ENCODE measurements at places on chromosomes 5 and 9.

DNA sequence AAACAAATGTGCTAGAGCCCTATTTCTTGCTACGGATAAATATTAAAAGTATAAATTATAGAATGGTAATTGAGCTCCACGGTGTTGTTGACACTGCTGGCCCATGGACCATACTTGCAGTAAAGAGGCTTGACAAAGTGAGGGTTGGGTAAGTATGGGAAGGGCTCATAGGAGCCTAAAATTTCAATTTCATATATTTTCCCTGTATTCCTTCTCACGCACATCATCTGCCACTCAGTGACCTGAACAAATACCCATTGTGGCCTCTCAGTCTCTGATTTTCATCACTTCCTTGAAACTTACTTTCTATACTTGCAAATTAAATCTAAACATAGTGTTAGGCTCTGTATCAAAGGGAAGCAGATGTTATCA is 116.5 kb downstream of the PIK3R1 start:
- DNase-seq: no peak

- DNase-seq: no peak
Observed at GRCh38 chr5:134447815-134448520, 36.3 kb upstream of the CDKN2AIPNL start.

DNA sequence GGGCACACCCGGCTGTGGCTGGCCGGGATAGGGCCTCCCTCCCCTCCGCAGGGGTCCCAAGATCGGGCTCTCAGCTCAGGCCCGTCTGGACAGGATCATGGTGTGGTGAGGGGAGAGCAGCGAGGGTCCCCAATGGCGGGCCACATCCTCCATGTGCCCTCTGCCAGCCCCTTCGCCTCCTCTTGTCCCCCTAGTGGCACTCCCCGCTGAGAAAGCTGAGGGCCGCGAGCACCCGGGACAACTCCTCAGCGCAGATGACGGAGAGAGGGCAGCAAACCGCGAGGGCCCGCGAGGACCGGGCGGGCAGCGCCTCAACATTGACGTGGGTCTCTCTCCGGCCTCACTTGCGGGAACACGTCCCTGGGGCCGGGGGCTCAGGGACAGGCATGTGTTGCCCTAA is 24.6 kb downstream of the NKD2 start:
- no peak for DNase-seq

DNA sequence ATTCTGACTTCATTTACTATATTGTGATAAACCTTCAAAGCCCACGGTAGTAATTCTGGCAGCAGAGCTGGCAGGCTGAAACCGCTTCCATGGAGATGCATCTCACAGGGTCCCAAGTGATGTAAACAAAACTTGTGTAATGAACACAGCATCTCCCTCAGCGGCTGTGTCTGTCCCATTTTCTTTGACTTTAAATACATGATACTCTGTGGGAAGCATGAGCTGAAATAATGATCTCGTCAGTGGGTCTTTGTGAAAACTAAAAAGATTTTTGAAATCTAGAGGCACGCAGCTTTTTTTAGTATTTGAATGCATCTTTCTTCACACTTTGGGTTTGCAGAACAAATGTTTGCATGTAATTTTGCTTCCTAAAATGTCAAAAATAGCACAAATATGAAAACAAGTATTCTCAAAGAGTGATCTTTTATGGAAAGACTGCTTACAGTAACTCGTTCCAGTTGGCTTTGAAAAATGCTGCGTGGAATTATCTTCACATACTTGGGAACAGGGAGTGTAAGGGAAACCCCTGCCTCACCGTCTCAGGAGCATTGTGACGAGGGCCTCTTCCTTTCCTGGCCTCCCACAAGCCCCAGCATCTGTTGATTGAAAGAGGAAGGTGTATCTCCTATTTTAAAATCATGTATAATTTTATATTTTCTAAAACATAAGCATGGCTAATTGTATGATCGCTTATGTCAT is 18.1 kb upstream of the LPCAT1 start:
- DNase-seq: peak; percentile 60

DNA sequence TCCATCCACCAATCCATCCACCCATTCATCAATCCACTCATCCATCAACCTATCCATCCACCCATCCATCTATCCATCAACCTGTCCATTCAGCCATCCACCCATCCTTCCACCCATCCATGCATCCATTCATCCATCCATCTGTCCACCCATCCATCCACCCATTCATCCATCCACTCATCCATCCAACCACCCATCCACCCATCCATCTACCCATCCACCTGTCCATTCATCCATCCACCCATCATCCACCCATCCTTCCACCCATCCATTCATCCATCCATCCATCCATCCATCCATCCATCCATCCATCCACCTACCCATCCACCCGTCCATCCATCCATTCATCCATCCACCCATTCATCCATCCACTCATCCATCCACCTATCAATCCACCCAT is 195.8 kb downstream of the NXNL2 start:
- DNase-seq: no peak

DNA sequence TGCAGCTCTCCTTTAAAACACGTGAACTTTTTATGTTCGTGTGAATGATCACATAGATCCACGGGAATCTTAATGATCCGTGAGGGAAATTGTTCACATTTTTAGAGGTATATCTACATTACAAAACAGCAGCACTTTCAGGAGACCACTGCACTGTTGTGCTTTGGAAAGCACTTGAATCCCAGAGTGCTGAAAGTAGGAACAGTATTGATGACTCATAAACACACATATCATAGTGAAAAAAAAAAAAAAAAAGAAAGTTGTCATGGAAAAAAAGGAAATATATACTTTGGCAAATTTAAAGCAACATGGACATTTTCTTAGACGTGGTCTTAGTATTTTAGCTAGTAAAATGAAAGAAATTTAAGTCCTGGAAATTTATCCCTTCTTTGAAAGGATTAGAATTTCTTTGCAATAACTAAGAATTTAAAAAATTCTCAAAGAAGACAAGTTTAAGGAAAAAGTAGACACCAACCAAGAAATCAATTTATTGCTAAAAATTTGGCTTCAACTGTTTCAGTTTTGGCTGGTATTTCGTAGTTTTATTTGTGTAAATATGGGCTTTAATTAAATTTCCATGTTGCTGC is 55.4 kb downstream of the ADGRV1 start:
- DNase-seq: no peak

GRCh38 chr9:89634995-89635742 is 30.4 kb downstream of the GADD45G start:
- DNase-seq: no peak

- no peak for DNase-seq
Observed at GRCh38 chr9:82604947-82605656, 457.8 kb downstream of the RASEF start.

- DNase-seq: peak; percentile 82
Observed at GRCh38 chr5:164002214-164002613, 496.8 kb downstream of the MAT2B start.

DNA sequence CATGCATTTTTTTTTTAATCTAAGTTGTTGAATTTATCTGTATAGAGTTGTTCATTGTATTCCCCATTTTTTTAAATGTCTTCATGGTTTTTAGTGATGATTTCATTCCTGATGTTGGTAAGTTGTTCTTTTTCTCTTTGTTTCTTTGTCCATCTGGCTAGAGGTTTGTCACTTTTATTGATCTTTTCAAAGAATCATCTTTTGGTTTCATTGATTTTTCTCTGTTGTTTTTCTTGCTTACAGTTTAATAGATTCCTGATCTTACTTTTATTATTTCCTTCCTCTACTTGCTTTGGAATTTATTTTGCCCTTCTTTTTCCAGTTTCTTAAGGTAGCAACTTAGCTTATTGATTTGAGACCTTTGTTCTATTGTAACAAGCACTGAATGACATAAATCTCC is 114.2 kb downstream of the AOPEP start:
- DNase-seq: no peak

GRCh38 chr5:178074266-178074952 is 38.9 kb upstream of the N4BP3 start:
- peak; percentile 41 for DNase-seq

DNA sequence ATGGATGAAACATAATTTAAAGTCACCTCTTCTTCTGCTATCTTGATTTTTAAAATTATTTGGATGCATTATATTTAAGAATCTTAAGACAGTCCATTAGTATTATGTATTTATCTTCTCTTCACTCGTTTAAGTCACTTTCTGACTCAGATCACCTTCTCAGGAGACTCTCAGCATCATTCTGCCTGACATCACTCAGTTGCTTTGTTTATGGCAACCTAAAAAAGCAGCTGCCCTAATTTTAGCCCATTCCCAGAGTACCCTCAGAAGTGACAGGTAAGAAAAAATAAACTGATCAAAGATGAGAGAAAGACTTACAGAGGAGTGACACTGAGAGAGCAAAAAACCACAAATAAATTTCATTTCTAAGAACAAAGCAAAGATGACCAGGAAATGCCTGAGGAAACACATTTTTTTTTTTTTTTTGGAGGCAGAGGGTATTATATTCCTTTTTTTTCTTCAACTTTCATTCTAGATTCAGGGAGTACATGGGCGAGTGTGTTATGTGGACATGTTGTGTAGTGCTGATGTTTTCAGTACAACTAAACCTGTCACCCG is 140.5 kb downstream of the MUSK start:
- no peak for DNase-seq

GRCh38 chr5:132099076-132099748 is 25.6 kb downstream of the CSF2 start:
- no peak for DNase-seq

DNA sequence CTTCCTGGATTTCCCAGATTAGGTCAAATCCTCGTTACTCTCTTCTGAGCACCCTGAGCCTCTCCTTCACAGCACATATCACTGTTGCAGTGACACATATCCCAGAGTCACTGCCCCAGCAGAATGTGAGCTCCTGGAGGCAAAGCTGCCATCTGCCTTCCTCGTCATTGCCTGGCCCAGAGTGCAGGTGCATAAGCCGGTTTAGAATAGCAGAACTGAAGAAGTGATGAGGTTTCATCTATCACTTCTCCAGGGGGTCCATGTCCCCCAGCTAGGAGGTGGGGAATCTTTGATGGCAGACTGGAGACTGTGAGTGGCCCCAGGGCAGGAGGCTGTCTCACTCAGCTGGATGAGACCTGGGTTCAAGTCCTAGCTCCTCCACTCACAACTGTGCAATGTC is 25.8 kb downstream of the NIPAL4 start:
- DNase-seq: no peak

DNA sequence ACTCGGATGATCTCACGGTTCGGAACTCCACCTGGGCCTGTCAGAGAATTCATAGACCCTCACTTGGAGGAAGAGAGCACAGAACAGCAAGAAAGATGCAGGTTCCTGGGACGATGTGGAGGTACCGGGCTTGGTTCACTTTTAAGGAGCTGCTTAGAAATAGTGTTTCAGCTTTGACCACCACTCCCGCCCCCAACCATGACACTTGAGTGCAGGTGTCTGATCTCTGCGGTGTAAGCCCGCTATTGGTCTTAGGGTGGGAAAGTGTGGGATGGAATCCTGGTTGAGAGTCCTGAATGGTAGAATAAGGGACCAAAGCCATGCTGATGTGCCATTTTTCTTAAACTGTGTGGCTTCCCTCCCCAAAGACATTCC is 97.2 kb upstream of the LMX1B start:
- DNase-seq: peak; percentile 47

DNA sequence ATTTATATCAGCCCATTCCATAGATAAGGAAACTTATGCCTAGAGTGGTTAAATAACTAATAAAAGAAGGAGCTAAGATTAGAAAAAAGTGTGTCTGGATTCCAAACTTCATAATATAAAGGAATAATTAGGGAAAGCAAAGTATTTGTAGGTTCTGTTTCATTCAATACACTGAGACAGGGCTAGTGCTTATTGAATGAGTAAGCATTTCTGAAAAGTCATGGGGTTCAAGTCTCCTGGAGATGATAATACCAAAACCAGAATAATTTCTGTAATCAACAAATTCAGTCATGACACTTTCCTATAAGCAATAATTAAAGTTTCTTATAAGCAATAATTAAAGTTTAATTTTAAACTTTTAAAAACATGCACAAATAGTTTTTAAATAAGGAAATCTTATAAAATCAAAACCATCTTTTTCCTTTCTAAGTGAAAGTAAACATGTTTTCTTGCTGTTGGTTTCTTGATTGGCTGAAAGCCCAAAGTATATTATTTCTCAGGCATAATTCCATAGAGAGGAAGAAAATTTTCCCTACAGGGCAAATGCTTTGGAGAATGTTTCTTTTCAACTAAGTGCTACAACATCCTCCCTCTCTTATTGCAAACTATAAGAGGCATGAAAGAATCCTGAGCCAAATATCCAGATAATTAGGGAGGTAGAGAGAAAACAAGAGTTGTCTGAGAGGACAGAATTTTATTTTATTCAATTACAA is 510.2 kb downstream of the PRELID2 start:
- peak; percentile 10 for DNase-seq

GRCh38 chr5:67149951-67150523 is 46.6 kb downstream of the CD180 start:
- DNase-seq: peak; percentile 38

- peak; percentile 54 for DNase-seq
Observed at GRCh38 chr9:2159521-2160454, 144.6 kb downstream of the SMARCA2 start.

DNA sequence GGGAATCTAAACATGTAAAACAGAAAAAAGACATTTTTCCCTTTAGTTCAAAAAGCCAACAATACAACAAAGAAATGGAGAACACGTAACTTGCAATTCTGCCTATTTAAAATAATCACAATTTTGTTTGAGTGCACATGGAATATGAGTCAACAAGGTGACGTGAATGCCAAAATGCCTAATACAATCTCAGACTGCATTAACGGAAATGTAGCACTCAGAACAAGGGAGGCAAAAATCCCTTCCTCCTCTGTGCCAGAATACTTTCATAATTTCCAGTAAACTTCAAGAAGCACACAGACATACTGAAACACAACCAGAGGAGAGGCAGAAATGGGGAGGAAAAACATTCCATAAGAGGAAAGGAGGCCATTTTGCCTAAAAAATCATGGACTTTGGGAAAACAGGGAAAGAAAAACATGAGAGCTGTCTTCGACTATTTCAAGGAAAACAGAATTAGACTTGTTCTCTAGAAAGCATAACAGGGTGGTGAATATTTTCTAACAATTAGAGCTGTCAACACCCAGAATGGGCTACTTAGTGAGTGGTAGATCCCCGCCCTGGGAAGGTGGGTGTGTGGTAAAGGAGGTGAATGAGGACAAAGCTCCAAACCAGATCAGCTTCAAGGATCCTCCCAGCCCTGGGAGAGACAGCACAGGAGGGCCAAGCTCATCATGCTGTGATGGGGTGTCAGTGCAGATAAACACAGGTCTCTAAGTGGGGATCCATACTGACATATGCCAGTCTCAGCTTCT is 48.2 kb downstream of the ABCA1 start:
- no peak for DNase-seq

DNA sequence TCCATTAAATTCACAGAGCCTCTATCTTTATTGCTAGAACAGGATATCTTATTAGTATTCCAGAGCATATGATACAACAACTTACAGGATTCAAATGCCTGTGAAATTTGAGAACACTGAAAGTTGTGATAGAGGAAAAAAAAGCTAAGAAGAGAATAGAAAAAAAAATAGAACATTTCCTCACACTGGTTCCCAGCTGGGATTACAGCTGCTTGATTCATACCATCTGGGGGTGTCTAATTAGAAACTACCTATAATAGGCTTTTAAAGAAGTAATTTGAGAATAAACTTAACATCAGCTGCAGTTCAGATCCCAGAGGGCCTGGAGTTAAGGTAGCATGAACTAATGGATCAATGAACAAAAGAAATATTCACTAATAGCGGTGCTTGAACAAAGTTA is 922.0 kb downstream of the CDH12 start:
- DNase-seq: peak; percentile 50

GRCh38 chr9:99465231-99465907 is 243.3 kb downstream of the SEC61B start:
- DNase-seq: peak; percentile 40

- DNase-seq: no peak
Observed at GRCh38 chr9:77974434-77974833, 57.2 kb downstream of the GNAQ start.

GRCh38 chr5:41447650-41448510 is 62.5 kb downstream of the PLCXD3 start:
- no peak for DNase-seq

All from eye (tissue), 1 donor.